Activated CD4-positive, alpha-beta T cell treated with anti-CD3 and anti-CD28 coated beads, Interleukin-2, amount 10 ng/mL, durations not matched to agents 7 days and 5 days (primary cell): ENCODE measurements at places on chromosomes 13 and 19. TPM values are rescaled to one million over a fixed set of nuclear protein-coding genes. Genes with fewer than 3 reads are reported as not detected.

DNA sequence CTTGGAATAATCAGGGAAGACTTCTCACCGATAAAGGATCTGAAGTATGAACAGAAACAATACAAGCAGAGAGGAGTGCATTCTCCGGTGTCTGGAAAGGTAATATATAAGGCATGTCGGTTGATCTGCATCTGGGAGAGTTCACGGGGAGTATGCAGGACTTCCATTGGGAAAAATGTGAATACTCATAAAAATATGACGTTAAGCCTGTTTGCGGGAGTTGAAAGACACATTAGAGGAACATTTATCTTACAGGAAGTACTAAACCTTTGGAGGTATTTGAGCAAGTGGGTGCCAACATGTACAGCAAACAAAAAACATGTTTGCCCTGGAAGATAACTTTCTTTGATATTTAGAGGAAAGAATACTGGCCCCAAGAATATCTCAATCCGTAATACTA, 286.8 kb downstream of the SLITRK6 start:
- H3K36me3 ChIP-seq = no peaks in the 10 kb centered on the region
- DNase-seq = no peak
- no peak overlapping the region for H3K4me3 ChIP-seq
- no peak overlapping the region for H3K27ac ChIP-seq

SBK2 gene
- not detected for total RNA-seq

GRCh38 chr19:47598407-47599349, 10.3 kb upstream of the BICRA start:
- H3K4me1 ChIP-seq = peaks cover 37% of the 10 kb centered on the region
- peaks cover 1% of the 10 kb centered on the region for H3K27me3 ChIP-seq
- H3K4me3 ChIP-seq = peak overlapping the region; percentile 83
- peak overlapping the region; percentile 92 for H3K27ac ChIP-seq

- H3K27ac ChIP-seq = no peak overlapping the region
- H3K27me3 ChIP-seq = no peaks in the 10 kb centered on the region
- no peak overlapping the region for H3K4me3 ChIP-seq
- no peaks in the 10 kb centered on the region for H3K36me3 ChIP-seq
- H3K4me1 ChIP-seq = peaks cover 9% of the 10 kb centered on the region
- peak; percentile 26 for DNase-seq
Measured at GRCh38 chr13:71879129-71879535, 12.1 kb upstream of the DACH1 start.

PGLYRP1 gene
- total RNA-seq = not detected

DNA sequence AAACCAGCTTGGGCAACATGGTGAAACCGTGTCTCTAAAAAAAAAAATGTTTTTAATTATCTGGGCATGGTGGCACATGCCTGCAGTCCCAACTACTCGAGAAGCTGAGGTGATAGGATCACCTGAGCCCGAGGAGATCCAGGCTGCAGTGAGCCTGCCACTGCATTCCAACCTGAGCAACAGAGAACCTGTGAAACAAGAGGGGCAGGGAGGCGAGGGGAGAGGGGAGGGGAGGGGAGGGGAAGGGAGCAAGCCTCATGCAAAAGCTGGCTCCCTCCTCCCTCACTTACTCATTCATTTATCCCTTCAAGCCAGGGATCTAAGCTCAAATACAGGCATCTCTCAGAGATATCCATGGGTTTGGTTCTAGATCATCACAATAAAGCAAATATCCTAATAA, 8.9 kb downstream of the ATP7B start:
- H3K36me3 ChIP-seq = no peaks in the 10 kb centered on the region
- no peak overlapping the region for H3K4me3 ChIP-seq
- H3K27ac ChIP-seq = no peak overlapping the region

PRR36 gene
- total RNA-seq = 0.10 TPM

DNA sequence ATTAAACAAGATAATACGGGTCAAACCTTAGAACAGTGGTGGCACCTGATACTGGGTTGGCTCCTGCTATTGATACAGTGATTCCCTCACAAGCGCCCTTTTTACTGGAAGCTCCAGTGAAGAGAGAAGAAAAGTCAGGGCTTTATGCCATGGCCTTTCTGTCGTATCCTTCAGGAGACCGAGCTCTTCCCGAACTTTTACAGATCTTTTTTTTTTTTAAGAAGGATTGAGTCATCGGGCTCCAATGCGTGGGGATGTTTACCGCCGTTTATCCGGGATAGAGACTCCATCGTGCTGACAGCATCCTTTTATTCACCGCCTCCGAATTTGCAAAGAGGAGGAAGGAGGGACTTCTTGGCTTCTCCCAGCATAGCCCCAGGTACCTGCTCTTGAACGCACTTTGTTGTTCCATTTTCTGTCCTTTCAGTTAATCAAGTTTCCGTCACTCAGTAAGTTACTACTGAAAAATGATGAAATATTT, 574 bp downstream of the ZNF227 start:
- no peak for DNase-seq
- H3K4me3 ChIP-seq = peak overlapping the region; percentile 92
- peaks cover 25% of the 10 kb centered on the region for H3K4me1 ChIP-seq
- no peaks in the 10 kb centered on the region for H3K27me3 ChIP-seq

TMPRSS9 gene
- total RNA-seq = not detected

CBARP gene
- total RNA-seq = not detected

DNA sequence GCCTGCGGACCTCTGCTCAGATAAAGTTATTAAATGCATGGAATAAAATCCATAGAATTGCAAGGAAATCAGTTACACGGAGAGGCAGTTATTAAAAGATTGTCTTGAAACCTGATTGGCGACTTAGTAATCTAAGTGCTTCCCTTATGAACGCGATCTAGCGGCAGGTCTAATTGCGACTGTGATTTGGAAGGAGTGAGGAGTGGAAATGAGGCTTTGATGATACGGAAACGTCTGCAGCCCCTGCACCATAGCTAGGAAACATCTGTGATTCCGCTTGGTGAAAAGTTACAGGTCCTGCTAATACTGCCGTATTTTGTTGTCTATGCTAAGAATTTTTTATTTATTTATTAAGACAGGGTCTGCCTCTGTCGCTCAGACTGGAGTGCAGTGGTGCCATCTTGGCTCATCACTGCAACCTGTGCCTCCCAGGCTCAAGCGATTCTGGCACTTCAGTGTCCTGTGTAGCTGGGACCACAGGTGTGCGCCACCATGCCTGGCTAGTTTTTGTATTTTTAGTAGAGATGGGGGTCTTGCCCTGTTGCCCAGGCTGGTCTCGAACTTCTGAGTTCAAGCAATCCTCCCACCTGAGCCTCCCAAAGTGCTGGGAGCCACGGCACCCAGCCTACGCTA, 887 bp downstream of the NDUFS7 start:
- H3K4me3 ChIP-seq = peak overlapping the region; percentile 85
- H3K36me3 ChIP-seq = peaks cover 15% of the 10 kb centered on the region
- peak overlapping the region; percentile 7 for H3K27ac ChIP-seq
- H3K27me3 ChIP-seq = peaks cover 4% of the 10 kb centered on the region

DNA sequence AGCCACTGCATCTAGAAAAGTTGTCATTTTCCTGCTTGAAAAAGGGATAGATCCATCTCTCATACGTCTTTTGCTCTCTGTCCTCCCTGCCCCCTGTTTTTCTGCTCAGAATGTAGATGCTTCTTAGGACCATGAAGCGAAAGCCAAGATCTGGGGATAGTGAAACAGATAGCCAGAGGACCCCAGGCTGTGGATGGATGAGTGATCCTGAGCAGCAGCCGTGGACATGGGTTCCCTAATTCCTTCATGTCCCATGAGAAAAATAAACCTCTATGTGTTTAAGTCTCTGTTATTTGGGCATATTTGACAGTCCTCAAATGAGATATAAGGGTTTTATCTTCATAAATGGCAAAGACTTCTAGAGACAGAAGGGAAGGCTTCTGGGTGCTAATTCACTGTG, 12.2 kb upstream of the FFAR2 start:
- peaks cover 28% of the 10 kb centered on the region for H3K4me1 ChIP-seq
- peak overlapping the region; percentile 78 for H3K27ac ChIP-seq
- peaks cover 23% of the 10 kb centered on the region for H3K27me3 ChIP-seq
- peaks cover 7% of the 10 kb centered on the region for H3K36me3 ChIP-seq

DNA sequence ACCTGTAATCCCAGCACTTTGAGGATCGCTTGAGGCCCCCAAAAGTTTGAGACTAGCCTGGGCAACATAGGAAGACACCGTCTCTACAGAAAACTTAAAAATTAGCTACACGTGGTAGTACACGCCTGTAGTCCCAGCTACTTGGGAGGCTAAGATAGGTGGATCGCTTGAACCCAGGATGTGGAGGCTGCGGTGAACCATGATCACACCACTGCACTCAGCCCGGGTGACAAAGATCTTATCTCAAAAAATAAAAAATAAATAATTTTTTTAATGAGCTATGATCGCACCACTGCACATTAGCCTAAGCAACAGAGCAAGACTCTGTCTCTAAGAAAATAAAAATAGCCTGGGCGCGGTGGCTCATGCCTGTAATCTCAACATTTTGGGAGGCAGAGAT, 6.6 kb downstream of the RCBTB2 start:
- H3K4me3 ChIP-seq = no peak overlapping the region
- no peaks in the 10 kb centered on the region for H3K27me3 ChIP-seq
- H3K4me1 ChIP-seq = peaks cover 40% of the 10 kb centered on the region
- peaks cover 34% of the 10 kb centered on the region for H3K36me3 ChIP-seq
- no peak for DNase-seq

PNMA8C gene
- total RNA-seq = not detected

GRCh38 chr13:52652980-52653303, 306 bp downstream of the SUGT1 start:
- H3K4me1 ChIP-seq = peaks cover 10% of the 10 kb centered on the region
- peaks cover 25% of the 10 kb centered on the region for H3K36me3 ChIP-seq
- H3K4me3 ChIP-seq = no peak overlapping the region
